ENCODE measurements at places on chromosomes 5 and 9.

- H3K4me3 ChIP-seq: no peak overlapping the region
- no peaks in the 10 kb centered on the region for H3K27me3 ChIP-seq
- H3K36me3 ChIP-seq: no peaks in the 10 kb centered on the region
- no peak overlapping the region for H3K27ac ChIP-seq
- H3K4me1 ChIP-seq: no peaks in the 10 kb centered on the region
Measured at GRCh38 chr5:10116594-10116993, 133.1 kb downstream of the ATPSCKMT start.

DNA sequence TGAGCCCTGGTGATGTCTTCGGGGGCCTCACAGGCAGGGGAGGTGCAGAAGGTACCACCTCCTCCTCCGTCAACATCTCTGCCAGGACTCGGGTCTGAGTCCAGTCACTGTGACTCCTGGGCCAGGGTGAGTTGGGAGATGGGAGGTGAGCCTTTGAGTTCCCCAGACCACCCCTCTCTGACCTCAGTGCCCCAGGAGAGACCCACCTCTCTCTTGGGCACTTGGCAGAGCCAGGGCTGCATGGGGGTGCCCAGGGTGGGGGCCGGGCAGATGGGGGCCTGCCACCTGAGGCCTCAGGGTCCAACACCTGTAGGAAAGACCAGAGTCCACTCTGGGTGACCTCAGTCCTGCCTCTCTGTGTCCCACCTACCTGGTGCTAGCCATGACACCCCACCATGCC is 6.8 kb downstream of the KIF12 start:
- H3K27ac ChIP-seq: no peak overlapping the region
- DNase-seq: no peak
- H3K4me1 ChIP-seq: no peaks in the 10 kb centered on the region

- no peak overlapping the region for H3K4me3 ChIP-seq
- DNase-seq: no peak
- H3K27me3 ChIP-seq: no peaks in the 10 kb centered on the region
- H3K36me3 ChIP-seq: no peaks in the 10 kb centered on the region
Measured at GRCh38 chr9:3475300-3476020, 50.3 kb downstream of the RFX3 start.

DNA sequence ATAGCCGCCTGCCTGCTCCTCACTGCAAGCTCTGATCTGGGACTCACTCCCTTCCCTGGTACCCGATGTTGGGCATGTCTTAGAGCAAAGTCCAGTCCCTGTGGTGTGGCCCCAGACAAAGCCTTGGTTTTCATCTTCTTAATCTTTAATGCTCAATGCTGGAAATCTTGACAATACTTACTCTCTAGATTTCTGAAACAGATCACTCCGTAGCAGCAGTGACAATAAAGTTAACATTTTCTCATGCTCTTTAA is 260.2 kb upstream of the IRX2 start:
- no peak for DNase-seq
- no peaks in the 10 kb centered on the region for H3K36me3 ChIP-seq
- no peaks in the 10 kb centered on the region for H3K4me1 ChIP-seq
- no peak overlapping the region for H3K4me3 ChIP-seq

GRCh38 chr5:133914434-133914833 is 54.0 kb downstream of the C5orf15 start:
- no peak overlapping the region for H3K4me3 ChIP-seq
- no peak for DNase-seq
- H3K36me3 ChIP-seq: no peaks in the 10 kb centered on the region
- H3K27ac ChIP-seq: no peak overlapping the region
- H3K4me1 ChIP-seq: no peaks in the 10 kb centered on the region

DNA sequence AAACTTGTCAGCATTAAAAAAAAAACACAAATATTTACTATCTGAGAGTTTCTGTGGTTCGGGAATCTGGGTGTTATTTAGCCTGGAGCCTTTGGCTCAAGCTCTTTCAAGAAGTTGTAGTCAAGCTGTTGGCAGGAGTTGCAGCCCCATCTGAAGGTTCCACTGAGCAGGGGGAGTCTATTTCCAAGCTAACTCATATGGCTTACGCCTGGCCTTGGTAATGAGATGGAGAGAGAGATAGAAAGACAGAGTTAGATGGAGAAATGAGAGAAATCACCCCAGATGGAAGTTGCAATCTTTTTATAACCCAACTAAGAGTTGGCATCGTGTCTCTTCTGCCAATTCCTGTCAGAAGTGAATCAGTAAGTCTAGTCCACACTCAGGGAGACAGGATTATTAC is 1075.2 kb upstream of the SEMA6A start:
- no peaks in the 10 kb centered on the region for H3K27me3 ChIP-seq
- H3K36me3 ChIP-seq: no peaks in the 10 kb centered on the region
- H3K4me3 ChIP-seq: no peak overlapping the region
- no peak overlapping the region for H3K27ac ChIP-seq

DNA sequence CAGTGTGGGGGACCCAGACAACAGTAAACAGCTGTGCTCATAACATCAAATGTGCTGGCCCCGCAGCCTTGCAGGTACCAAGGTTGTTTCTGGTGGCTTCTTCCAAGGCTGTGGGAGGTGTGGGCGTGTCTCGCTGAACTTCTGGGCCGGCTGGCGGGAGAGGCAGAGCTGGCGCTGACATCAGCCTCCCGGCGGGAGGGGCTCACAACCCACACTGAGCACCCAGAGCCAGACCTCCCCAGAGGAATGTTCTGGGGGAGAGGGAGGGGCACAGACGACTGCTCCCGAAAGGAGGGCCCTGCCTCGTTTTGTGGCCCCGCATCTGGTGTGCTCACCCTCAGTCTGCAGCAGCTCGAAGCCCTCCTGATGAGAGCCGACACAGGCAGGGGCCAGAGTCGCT is 6.9 kb upstream of the SLC12A7 start:
- H3K4me3 ChIP-seq: no peak overlapping the region
- no peaks in the 10 kb centered on the region for H3K4me1 ChIP-seq
- no peaks in the 10 kb centered on the region for H3K36me3 ChIP-seq
- H3K27me3 ChIP-seq: peaks cover 33% of the 10 kb centered on the region

- no peaks in the 10 kb centered on the region for H3K36me3 ChIP-seq
- peak within 1 kb of the TSS; percentile 39 for H3K4me3 ChIP-seq
- peak; percentile 50 for DNase-seq
- H3K27me3 ChIP-seq: peaks cover 10% of the 10 kb centered on the region
- no peaks in the 10 kb centered on the region for H3K4me1 ChIP-seq
Measured at GRCh38 chr5:179060116-179061008, at the start of gene ZNF354C. Gene ZNF354C, plus strand, starts transcription at chr5:179060373. Its CDS starts 1,696 bp downstream, at chr5:179062069.

DNA sequence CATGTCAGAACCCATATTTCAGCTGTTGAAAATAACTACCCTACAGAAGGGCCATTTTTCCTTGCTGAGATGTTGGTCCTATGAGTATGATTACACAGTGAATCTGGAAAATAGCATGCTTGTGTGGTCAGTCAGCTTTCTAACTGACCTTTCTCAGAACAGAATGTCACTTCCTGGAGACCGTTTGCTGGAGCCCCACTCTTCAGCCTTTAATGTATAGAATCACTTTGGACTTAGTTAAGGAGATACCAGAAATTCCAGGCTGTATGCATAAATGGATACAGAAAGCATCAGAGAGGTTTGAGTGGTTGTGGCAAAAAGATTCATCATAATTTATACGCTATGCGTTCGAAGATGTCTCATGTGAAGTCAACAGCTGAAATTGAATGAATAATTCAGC is 488.1 kb downstream of the EBF1 start:
- H3K4me1 ChIP-seq: no peaks in the 10 kb centered on the region
- H3K27ac ChIP-seq: no peak overlapping the region
- no peaks in the 10 kb centered on the region for H3K27me3 ChIP-seq
- no peaks in the 10 kb centered on the region for H3K36me3 ChIP-seq
- DNase-seq: no peak

DNA sequence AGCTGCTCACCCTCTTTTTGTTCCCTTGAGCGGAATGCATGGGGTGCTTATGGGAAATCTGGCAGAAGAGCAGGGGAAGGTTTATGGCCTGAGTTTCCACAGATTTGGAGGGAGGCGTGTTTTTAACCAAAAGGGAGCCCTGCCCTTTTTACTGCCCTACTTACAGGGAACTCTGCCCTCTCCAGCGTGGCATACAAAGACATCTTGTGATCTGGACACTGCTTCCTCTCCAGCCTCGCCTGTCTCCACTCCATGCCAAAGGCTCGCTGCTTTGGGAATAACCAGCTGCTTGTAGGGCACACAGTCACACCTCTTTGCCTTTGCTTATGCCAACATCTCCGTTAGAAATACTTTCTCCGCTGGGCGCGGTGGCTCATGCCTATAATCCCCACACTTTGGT is 314.2 kb downstream of the ARHGAP26 start:
- DNase-seq: no peak
- no peak overlapping the region for H3K4me3 ChIP-seq
- no peak overlapping the region for H3K27ac ChIP-seq
- no peaks in the 10 kb centered on the region for H3K36me3 ChIP-seq
- H3K27me3 ChIP-seq: no peaks in the 10 kb centered on the region

GRCh38 chr9:114290561-114290986 is 32.3 kb upstream of the ORM1 start:
- H3K4me1 ChIP-seq: no peaks in the 10 kb centered on the region
- no peaks in the 10 kb centered on the region for H3K36me3 ChIP-seq
- no peaks in the 10 kb centered on the region for H3K27me3 ChIP-seq
- no peak for DNase-seq
- no peak overlapping the region for H3K4me3 ChIP-seq

DNA sequence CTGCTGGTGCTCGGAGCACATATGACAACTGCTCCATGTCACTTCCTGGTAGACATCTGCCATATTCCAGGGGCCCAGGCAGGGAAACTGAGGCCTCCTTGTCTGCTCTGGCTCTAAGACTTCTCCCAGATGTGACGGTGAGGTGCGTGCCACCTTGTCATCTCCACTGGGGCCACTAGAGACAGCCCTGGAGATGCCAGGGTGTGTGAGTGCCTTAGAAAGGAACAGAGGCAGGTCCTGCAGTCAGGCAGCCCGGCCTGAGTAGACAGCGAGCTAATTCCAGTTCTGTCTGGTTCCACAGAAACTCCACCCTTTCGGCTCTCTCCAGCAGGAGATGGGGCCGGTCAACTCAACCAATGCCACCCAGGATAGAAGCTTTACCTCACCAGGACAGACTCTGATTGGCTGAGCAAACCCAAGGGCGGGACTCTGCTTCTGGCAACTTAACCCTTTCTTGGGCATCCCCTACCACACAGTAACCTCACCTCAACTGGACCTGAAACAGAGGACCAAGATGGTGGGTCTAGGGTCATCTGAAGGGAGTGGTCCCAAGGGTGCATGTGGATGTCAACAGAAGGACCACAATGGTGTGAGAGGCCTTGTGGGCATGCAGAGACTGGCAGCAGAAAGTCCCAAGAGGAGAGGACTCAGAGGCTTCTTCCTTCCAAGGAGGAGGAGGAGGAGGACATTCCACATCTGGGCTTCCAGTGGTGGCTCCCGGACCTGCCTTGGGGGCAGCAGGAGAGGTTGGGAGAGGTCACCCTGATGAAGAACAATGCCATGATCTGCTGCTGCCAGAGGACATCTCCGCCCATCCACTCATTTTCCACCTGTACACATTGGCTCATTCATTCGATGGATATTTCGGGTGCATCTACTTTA is 77.7 kb downstream of the RGS3 start:
- H3K27ac ChIP-seq: no peak overlapping the region
- no peak overlapping the region for H3K4me3 ChIP-seq
- no peak for DNase-seq
- no peaks in the 10 kb centered on the region for H3K4me1 ChIP-seq
- no peaks in the 10 kb centered on the region for H3K36me3 ChIP-seq

- DNase-seq: no peak
- H3K27me3 ChIP-seq: no peaks in the 10 kb centered on the region
- H3K36me3 ChIP-seq: no peaks in the 10 kb centered on the region
- H3K27ac ChIP-seq: no peak overlapping the region
Measured at GRCh38 chr5:94751460-94751859, 133.0 kb downstream of the SLF1 start.

DNA sequence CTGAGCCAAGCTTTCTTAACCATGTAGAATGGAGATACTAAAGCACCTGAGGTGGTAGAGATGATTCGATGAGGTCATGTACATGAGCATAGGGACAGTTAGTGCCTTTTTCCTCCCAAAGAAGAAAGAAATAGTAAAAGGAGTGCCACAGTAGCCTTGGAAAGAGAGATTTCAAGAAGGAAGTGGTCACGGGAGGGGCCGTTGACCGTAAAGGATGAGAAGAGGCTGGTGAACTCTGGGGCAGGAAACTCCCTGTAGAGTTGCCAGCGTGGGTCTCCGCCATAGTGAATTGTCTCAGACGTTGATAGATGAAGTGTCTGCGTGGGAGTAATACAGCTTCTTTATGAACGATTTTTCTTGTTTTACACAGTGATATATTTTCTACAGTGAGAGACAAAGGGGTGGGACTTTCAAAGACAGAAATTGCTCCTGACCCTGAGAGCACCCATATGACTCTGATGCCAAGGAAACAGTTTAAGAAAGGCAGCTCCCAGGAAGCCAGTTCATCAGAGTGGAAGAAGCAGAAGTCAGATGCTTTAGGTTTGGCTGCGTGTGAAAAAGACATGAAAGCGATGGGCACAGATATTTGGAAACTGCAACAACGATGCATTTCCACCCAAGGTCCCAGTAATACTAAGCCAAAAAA is 41.3 kb downstream of the UGCG start:
- H3K4me1 ChIP-seq: 0 out of 2 replicates have a peak, but pooled peaks cover 3% of the 10 kb centered on the region
- no peak overlapping the region for H3K4me3 ChIP-seq
- 0 out of 2 replicates have a peak, but pooled peaks cover 4% of the 10 kb centered on the region for H3K36me3 ChIP-seq
- no peaks in the 10 kb centered on the region for H3K27me3 ChIP-seq
- H3K27ac ChIP-seq: no peak overlapping the region

- no peaks in the 10 kb centered on the region for H3K27me3 ChIP-seq
- H3K36me3 ChIP-seq: no peaks in the 10 kb centered on the region
- DNase-seq: no peak
- H3K4me3 ChIP-seq: no peak overlapping the region
Measured at GRCh38 chr5:77200663-77201062, 9.8 kb upstream of the PDE8B start.

GRCh38 chr9:20670395-20670794 is 13.7 kb upstream of the FOCAD start:
- DNase-seq: no peak
- H3K36me3 ChIP-seq: no peaks in the 10 kb centered on the region
- no peak overlapping the region for H3K4me3 ChIP-seq
- H3K4me1 ChIP-seq: no peaks in the 10 kb centered on the region

DNA sequence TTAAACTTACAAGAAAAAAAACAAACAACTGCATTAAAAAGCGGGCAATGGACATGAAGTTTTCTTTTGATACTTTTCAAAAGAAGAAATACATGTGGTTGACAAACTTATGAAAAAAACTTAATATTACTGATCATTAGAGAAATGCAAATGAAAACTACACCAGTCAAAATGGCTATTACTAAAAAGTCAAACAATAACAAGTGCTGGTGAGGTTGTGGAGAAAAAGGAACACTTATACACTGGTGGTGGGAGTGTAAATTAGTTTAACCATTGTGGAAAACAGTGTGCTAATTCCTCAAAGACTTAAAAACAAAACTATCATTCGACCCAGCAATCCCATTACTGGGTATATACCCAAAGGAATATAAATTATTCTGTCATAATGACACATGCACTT is 311.6 kb downstream of the ISL1 start:
- H3K36me3 ChIP-seq: no peaks in the 10 kb centered on the region
- DNase-seq: no peak
- H3K4me1 ChIP-seq: no peaks in the 10 kb centered on the region

DNA sequence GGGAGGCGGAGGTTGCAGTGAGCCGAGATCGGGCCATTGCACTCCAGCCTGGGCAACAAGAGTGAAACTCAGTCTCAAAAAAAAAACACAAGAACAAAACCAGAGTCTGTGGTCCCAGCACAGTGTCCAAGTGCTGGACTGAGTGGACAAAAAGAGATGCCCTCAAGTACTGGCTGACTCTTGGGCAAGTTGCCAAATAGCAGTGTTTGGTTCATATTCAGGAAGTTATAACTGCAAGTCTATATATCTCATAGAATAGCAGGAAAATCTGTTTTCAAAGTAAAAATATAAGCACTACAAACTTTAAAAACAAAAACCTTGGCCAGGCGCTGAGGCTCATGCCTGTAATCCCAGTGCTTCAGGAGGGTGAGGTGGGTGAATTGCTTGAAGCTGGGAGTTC is 7.3 kb downstream of the HABP4 start:
- no peaks in the 10 kb centered on the region for H3K4me1 ChIP-seq
- no peak for DNase-seq
- no peaks in the 10 kb centered on the region for H3K27me3 ChIP-seq
- H3K36me3 ChIP-seq: no peaks in the 10 kb centered on the region

Data from MM.1S (cell line).